ENCODE measurements at places on chromosomes 13 and 19. TPM values are rescaled to one million over a fixed set of nuclear protein-coding genes. Genes with fewer than 3 reads are reported as not detected.

The CLDN10 gene
- 0.21 TPM for total RNA-seq

The IGFL1 gene
- 2.5 TPM for total RNA-seq

The ZNF43 gene
- 3.0 TPM for total RNA-seq

The CLIP3 gene
- total RNA-seq: 0.95 TPM

The FUT2 gene
- total RNA-seq: not detected

The ARHGEF1 gene
- 103 TPM for total RNA-seq

The ZC3H13 gene
- 15.9 TPM for total RNA-seq

The XPO4 gene
- 6.2 TPM for total RNA-seq

The LENG9 gene
- 8.0 TPM for total RNA-seq

The ZNF180 gene
- 7.3 TPM for total RNA-seq

The TRPM4 gene
- 11.5 TPM for total RNA-seq

The TRMT1 gene
- total RNA-seq: 39.7 TPM

The ZNF547 gene
- 1.7 TPM for total RNA-seq
